HFFc6 (cell line): ENCODE measurements at places on chromosomes 6 and 20.

GRCh38 chr6:56766139-56766805 lies 123.6 kb upstream of the DST start:
- DNase-seq = no peak

- DNase-seq = no peak
Measured at GRCh38 chr20:45426320-45427016, 10.5 kb downstream of the PIGT start.

GRCh38 chr6:70163795-70164194 lies 139.1 kb downstream of the COL9A1 start:
- no peak for DNase-seq

DNA sequence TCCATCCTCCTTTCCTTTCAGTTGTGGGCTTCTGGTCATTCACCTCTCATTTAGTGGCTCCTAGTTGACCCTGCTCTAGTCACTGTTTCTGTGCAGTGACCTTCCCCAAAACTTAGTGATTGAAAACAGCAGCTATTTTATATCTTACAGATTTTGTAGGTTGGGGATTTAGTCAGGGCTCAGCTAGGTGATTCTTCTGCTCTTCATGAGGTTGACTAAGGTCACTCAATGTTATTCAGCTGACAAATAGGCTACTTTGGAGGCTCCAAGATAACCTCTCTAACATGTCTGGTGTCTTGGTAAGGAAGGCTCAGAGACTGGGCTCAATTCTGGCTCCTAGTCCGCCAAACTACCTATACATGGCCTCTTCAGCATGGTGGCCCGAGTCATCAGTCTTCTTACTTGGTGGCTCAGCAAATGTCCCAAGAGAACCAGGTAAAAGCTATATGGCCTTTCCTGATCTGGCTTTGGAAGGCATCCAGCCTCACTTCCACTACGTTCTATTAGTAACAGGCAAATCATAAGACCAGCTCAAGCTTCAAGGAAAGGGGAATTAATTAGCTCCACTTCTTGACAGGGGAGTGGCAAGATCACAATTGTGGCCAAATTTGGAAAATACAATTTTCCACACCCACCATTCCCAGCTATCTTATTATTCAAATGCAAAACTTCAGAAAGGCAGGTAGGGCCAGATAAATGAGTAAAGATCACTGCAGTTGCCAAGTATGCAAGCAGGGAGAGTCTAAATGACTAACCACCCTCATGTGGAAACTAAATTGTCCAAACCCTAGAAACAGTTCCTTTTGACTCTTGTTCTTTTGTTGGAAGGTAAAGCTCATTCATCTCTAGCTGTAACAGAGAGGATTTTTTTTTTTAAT lies 50.5 kb upstream of the LTV1 start:
- no peak for DNase-seq

GRCh38 chr6:119350202-119350951 lies 816 bp upstream of the MAN1A1 start:
- peak; percentile 21 for DNase-seq

DNA sequence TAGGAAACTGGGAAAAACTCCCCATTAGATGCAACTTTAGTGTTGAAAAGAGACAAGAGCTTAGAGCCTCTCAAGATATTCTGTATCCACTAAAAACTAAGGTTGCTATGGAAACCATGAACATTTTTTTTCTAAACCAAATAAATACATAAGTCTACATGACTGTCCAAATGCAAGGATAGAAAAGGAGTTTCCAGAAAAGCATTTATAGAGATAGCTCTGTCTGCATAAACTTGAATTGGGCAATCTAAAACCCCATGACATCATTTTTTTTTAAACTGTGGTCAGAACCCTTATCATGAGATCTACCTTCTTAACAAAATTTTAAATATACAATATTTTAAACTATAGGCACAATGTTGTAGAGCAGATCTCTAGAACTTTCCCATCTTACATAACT lies 36.4 kb upstream of the FAM83B start:
- no peak for DNase-seq

- DNase-seq = no peak
Measured at GRCh38 chr6:131966443-131966842, 15.3 kb upstream of the CCN2 start.

DNA sequence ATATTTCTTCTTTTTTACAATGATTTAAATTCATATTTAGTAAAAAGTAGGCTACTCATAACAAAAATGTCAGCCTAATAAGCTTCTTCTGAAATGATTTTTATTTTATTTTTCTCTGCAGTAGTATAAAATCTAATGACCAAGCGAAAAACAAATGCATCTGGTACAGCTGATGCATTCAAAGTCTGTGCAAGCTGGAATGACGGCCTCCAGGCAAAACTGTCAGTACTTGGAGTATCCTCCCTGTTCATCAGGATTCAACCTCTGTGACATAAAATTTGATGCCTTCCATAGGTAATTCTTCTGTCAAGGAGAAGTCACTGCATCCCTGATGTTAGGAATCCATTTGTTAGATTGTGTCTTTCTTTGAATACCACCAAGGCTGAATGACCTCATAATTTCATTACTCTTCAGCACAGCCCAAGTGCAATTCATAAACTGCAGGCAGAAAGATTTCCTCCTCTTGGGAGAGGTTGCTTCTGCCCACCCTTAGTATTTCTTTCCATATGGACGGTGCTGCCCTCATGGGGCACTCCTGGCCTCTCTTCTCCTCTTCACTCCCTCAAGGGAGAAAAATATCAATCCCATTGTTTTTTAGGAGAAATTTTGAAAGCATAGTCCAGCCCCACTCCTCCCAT lies 146.4 kb upstream of the STXBP5 start:
- no peak for DNase-seq

GRCh38 chr6:91718198-91718597 lies 1131.3 kb upstream of the MAP3K7 start:
- DNase-seq = no peak

DNA sequence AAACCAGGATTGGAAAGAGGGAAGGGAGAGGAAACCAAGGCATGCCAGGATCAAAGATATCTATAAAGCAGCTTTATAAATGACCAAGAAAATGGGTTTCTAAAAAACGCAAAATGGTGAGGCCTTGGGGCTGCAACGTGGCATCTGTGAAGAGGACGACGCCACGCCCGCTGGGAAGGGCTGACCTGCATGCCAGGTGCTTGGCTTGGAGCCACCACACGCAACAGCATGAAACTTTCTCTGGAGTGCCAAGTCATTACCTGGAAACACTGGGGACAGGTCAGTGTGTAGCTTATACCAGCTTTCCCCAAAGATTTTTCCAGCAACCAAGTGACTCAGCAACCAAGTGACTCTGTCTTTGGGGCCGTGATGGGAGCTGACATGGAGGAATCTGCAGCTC lies 82.5 kb downstream of the POPDC3 start:
- no peak for DNase-seq

DNA sequence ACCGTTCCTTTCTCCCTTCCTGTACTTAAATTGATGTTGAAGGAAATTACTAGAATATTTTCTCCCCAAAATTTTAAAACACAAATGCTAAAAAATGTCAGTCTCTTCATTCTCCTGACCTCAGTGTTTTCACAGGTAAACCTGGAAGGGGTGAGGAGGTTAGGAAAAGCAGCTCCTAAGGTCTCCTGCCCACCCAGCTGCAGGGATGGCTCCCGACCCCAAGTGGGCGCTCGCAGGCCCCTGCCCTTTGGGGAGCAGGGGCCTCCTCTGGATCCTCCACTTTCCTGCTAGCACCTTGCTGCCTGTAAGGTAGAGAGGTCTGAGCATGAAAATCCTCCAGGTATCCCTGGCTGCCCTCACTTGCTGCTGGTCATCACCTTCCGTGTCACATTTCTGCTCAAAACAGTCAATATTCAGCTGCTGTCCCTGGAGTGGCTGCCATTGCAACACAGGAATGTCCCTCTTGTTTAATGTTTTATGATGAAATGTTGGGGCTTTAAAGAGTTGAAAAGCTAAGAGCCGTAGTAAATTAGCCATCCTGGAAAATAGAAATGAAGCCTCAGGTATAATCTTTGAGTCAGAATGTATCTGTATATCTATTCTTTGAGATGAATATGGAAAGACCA lies 10.9 kb upstream of the HSP90AB1 start:
- DNase-seq = no peak

DNA sequence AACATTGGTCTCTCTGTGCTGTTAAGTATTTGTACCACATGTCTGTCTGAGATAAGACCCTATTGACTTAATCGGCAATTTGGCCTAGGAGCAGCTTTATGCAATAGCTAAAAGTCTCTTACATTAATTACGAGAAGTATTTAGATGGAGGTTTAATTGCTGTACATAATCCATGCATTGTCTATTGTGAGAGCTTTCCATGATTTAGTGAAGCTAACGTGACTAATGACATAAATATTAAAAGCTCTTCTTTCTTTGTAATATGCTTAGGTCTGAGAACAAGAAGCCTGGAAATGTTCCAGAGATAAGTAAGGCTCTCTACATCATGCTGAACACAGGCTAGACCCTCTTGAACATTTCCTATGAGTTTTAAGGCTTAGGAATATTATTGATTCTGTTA lies 32.7 kb upstream of the FAM83B start:
- DNase-seq = no peak

DNA sequence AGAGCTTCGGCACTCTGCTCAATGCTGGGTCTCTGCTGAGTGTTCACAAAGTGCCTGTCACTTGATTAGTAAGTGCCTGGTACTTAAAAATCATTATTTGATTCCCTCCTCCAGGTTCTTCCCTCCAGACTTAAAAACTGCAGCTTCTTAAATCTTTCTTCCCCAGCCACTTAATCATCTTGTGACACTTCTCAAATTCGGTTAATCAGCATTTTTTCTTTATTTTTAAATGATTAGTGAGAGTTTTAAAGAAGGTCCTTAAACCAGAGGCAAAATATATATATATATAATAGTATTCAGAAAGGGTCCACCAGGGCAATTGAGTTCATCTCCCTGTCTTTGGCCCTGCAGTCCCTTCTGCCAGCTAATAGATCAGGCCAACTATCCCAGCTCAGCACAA lies 8.0 kb upstream of the BANF2 start:
- no peak for DNase-seq

DNA sequence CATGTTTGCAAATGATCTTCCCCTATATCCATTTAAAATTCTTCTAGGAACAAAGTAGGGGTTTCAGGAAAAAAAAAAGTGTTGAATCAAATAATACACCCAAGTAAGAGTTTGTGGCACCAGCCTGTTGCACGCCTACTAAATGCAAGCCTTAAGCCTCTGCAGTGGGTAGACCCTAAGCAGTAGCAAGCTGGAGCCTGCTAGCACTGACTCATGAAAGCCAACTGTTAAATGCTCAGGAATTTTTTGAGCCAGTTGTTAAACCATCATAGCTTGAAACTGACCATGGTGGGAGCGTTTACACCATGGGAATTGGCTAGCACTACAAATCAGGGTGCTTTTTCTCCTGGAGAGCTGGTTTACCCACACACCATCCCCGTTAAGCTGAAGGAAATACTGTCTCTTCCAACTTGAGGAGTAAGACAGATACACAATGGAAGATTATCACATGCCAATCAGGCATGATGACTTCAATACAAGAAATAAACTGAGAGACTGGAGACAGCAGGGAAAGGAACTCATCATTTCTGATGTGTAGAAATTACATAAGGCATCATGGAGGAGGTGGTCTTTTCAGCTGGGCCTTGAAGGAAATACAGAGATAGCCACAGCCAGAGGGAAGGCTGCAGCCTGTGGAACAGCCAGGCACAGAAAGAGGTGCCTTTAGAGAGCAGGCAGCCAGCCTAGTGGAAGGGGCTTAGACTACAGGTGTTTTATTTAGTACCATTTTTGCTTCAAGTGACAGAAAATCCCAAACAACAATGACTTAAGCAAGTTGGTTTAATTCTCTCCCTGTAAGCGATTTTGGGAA lies 110.8 kb downstream of the SNX5 start:
- no peak for DNase-seq

GRCh38 chr20:15236812-15237211 lies 899.4 kb upstream of the FLRT3 start:
- DNase-seq = no peak

GRCh38 chr6:22598339-22598738 lies 29.0 kb downstream of the HDGFL1 start:
- DNase-seq = no peak

GRCh38 chr6:53809691-53810090 lies 14.9 kb downstream of the LRRC1 start:
- DNase-seq = no peak

- DNase-seq = no peak
Measured at GRCh38 chr6:160519603-160520042, 144.5 kb downstream of the LPA start.

DNA sequence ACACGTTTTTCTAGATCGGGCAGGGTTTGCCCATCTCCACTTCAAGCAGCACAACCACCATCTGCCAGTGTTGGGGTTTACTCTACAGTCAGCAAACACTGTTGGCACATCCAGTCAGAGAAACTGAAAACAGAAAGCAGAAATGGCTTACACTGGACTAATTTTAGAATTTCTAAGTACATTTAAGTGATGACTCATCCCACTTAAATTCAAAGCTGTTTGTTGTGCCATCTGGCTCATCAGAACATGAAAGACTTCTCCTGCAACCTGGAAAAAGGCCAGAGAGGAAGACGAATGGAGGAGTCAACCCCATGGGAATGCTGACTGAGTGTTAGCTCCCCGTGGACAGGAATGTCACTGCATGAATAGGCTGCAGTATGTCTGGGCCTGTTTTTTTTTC lies 21.8 kb downstream of the FAM209B start:
- peak; percentile 98 for DNase-seq

- no peak for DNase-seq
Measured at GRCh38 chr6:166419286-166419685, 36.5 kb upstream of the MPC1 start.

DNA sequence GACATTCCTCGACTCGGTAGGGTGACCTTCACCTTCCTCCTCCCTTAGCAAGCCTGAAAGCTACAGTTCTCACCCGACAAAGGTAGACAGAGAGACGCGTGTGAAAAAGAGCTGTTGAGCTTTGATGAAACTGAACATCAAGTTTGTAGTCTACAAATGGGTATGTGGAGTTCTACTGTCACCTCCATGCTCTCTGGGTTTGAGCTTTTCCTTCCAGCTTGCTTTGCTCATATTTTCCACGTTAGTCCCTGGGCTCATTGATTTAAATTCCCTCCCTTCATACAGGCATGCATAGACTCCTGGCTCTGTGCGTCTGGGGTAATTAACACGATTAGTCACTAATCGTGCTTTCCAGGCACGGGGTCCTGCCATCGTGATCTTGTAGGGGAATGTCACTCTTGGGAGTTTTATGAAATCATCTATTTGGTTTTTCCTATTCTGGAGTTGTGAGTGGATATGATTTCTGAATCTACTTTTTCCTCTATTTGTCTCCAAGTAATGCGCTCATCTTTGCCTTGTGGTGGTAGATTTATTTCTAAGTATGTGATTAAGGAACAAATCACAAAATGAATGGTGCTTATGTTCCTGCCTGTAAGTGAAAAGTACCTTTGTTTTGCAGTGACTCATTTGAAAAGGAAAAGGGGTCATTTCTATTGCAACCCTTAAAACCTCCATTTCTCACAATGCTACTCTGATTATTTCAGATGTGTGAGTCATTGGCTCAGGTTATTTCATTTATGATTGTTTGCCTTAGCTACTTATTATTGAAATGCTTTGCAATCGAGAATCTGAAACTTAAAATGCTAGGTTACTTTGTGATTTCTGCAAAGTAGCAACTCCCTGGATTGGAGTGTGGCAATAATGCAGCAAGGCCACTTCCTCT lies 154.6 kb downstream of the ZDHHC14 start:
- DNase-seq = peak; percentile 50
